Upper lobe of left lung (tissue), 6 donors: ENCODE measurements at places on chromosomes 13 and 19.

DNA sequence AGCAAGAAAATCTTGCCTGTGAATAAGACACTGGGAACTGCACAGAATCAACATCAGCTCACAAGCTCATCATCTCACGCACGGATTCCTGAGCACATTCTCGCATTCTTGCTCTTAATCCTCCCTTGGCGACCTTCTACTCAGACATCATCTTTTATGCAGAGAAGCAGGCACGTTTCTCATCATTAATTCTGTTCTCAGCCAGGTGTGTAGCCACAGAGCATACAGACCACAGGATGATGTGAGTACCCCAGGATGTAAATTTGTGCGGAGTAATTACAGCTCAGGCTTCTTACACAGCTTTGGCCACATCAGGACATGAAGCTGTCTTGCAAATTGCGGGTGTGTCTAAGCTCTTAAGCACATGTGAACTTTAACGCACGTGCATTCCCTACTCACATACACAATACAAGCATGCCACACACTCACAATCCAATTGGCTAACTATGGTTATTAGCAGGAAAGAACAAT, 36.5 kb upstream of the SACS start:
- DNase-seq, result no peak

- no peak for DNase-seq
Measured at GRCh38 chr13:99749271-99750019, 222.1 kb downstream of the ZIC5 start.

- DNase-seq, result no peak
Measured at GRCh38 chr13:27570906-27571305, 49.4 kb downstream of the LNX2 start.

GRCh38 chr19:49447485-49448431, 3.9 kb downstream of the PIH1D1 start:
- no peak for DNase-seq

DNA sequence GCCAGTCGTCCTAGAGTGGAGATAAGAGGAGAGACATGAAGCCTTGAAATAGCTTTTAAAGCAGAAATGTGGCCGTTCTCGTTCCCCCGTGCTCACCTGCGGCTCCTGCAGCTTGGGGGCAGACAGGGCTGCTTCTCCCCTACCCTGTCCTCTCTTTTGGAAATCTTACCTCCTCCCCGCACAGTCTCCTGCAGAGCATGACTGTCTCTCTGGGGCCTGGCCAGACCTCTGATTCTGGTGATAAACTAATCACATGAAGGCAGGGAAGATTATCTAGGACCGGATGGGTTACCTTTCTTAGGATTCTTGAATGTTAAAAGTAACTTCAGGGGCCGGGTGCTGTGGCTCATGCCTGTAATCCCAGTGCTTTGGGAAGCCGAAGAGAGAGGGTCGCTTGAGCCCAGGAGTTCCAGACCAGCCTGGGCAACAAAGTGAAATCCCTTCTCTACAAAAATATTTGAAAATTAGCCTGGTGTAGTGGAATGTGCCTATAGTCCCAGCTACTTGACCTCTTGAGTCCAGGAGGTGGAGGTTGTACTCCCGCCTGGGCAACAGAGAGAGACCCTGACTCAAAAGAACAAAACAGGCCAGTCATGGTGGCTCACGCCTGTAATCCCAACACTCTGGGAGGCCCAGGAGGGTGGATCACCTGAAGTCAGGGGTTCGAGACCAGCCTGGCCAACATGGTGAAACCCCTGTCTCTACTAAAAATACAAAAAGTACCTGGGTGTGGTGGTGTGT, 8.1 kb downstream of the CEBPA start:
- peak; percentile 10 for DNase-seq

- DNase-seq, result no peak
Measured at GRCh38 chr13:38303816-38304320, 45.8 kb upstream of the UFM1 start.

- DNase-seq, result no peak
Measured at GRCh38 chr19:35205733-35206323, 22.7 kb downstream of the FAM187B start.

DNA sequence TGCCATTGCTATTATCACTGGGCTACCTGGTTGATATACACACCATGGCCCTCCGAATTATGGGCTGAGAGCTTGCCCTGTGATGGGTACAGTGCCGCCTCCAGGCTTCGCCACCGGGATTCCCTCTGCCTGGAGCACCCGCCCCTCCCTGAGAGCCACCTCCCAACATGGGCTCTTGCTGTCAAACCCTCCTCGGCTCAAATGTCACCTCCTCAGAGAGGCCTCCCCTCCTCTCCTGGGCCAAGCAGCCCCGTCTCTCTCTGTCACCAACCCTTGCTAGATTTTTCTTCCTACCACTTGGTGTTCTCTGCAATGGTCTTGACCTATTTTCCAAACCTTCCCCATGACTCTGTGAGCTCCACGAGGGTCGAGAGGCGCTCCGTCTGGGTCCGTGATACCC, 12.2 kb upstream of the TLE2 start:
- no peak for DNase-seq

GRCh38 chr13:99085808-99086266, 108.0 kb upstream of the DOCK9 start:
- no peak for DNase-seq

- peak; percentile 93 for DNase-seq
Measured at GRCh38 chr19:4066682-4067395, at the start of gene ZBTB7A. Gene ZBTB7A, minus strand, starts transcription at chr19:4066899. Its CDS starts 11,667 bp downstream, at chr19:4055232.

- DNase-seq, result no peak
Measured at GRCh38 chr13:33727297-33728083, 90.5 kb upstream of the RFC3 start.

DNA sequence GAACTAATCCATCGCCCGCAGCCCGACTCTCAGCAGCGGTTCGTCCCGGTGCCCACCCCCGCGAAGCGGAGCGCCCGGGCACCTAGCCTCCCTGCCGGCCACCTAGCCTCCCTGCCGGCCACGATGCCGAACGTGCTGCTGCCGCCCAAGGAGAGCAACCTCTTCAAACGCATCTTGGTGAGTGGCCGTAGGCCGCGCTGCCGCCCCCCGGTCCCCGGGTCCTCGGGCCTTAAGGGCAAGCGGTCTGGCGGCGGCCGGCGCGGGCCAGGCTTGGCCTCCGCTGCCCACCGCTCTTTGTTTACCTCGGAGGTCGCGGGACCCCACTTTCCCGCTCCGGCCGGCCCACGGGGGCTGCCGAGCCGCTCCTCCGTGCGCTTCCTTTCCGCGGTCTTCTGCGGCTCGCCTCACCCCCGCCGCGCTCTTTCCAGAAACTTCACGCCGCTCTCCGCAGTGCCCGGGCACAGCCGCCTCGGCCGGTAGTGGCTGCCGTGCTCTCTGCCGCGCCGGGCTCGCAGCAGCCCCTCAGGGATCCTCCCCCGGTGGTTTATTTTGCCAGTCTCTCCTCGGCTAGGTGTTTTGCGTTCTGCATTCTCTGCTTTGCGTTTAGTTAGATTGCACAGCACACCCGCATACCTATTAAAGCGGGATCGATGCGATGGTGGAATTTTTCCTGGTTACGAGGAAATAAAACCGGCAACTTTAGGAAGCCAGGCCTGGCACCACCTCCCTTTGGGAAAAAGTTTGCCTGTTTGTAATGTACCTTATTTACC, 524 bp downstream of the NAA16 start:
- DNase-seq, result peak; percentile 90

- peak; percentile 30 for DNase-seq
Measured at GRCh38 chr19:3506384-3507340, 551 bp downstream of the FZR1 start.

- DNase-seq, result no peak
Measured at GRCh38 chr19:41699231-41699967, 9.0 kb upstream of the CEACAM5 start.

GRCh38 chr13:98014766-98015165, 61.3 kb downstream of the IPO5 start:
- DNase-seq, result no peak

- no peak for DNase-seq
Measured at GRCh38 chr19:32828643-32829344, 40.8 kb downstream of the SLC7A9 start.

DNA sequence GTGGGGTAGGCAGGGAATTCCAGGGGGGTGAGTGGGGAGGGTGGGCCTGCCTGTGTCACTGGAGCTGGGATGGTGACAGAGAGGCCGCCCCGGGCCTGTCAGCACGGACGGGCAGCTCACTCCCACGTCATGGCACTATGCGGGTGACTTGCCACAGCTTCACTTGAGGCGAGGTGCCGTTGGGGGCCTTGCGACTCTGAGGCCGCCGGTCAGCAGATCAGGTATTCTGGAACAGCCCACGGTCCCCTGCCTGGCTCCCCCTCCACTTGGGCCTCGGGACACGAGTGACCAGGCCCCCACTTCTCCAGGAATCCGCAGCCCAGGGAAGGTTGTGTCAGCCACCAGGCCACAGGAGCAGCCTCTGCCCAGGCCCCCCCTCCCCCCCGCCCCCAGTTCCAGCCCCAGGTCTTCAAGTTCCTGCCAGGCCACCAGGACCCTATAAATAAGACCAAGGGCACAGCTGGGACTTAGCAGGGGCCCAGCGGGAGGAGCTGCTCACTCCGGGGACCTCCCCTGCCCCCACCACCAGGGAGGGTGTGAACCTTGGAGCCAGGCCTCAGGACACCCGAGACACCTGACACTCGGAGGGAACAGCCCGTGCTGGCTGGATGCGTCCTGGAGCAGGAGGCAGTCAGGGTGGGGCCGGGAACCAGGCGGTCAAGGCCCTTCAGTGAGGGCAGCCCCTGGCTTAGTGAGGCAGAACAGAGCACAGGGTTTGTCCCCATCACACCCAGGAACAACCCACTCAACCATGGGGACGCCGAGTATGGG, 2.7 kb upstream of the MIDN start:
- DNase-seq, result peak; percentile 79

GRCh38 chr13:49739498-49740187, 48.4 kb upstream of the EBPL start:
- DNase-seq, result no peak

- DNase-seq, result peak; percentile 65
Measured at GRCh38 chr19:40805258-40805868, 6.4 kb downstream of the EGLN2 start.

GRCh38 chr19:30780032-30780431, 407.8 kb downstream of the ZNF536 start:
- no peak for DNase-seq

DNA sequence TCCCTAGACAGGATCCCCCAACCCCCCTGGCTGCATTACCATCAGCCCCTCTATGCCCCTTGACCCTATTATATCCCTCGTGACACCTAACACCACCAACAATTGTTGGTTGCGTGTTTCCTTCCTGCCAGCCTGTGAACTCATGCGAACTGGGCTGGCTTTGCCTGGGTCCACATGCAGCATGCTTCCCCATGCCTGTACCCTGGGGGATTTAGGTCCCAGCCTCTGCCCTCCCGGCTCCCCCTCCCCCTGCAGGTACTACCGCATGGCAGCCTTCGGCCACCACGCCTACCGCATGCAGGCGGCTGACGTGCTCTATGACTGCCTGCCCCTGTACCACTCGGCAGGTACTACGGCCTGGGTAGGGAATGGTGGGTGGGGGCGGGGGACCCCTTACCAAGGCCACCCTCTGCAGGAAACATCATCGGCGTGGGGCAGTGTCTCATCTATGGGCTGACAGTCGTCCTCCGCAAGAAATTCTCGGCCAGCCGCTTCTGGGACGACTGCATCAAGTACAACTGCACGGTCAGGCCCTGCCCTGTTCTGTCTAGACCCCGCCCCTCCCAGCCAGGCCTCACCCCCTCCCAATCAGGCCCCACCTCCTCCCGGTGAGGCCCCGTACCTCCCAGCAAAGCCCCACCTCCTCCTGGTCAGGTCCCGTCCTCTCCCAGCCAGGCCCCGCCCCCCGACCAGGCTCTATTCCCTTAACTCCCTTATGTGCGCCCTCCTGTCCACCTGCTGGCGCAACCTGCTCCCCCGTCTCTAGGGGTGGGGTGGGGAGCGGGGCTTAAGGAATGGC, 18.5 kb downstream of the SLC27A1 start:
- peak; percentile 91 for DNase-seq

GRCh38 chr13:98207416-98207815, 30.3 kb upstream of the RNF113B start:
- DNase-seq, result no peak

DNA sequence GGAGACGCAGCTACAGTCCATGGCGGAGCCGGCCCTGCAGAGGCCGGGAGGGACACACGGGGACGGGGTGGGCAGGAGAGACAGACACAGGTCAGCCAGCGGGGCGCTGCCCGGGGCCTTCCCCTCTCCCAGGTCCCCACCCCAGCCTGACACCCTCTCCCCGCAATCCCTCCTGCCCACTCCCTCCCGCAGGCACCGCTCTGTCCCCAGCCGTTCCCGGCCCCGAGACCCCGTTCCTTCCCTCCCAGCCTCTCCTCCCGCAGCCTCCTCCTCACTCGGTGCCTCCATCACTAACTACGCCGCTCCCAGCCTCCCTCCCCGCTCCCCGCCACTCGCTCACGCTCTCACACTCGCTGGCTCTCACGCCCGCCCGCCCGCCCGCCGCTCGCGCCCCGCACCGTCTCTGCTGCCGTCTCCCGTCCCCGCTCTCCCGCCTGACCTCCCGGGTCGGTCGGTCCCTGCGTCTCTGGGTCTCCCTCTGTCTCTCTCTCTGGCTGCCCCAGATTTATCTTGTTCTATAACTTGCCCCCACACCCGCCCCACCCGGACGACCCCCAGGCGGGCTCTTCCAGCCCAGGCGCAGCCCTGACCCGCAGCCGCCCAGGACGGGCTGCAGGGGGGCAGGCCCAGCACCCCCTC, 15.2 kb downstream of the ERFL start:
- peak; percentile 85 for DNase-seq

- no peak for DNase-seq
Measured at GRCh38 chr19:1935484-1936208, 5.3 kb upstream of the CSNK1G2 start.

- DNase-seq, result no peak
Measured at GRCh38 chr13:30294004-30294403, 13.3 kb downstream of the KATNAL1 start.

GRCh38 chr19:23283925-23284324, 33.7 kb upstream of the ZNF724 start:
- DNase-seq, result peak; percentile 48

GRCh38 chr13:44649834-44650233, 73.7 kb upstream of the TSC22D1 start:
- no peak for DNase-seq

GRCh38 chr19:32324631-32325285, 20.7 kb upstream of the ZNF507 start:
- no peak for DNase-seq

GRCh38 chr19:341386-342127, 3.0 kb downstream of the MIER2 start:
- DNase-seq, result peak; percentile 1

GRCh38 chr19:14473978-14474578, 1.1 kb downstream of the PTGER1 start:
- DNase-seq, result peak; percentile 54
